ENCODE measurements at places on chromosomes 2 and 18.

DNA sequence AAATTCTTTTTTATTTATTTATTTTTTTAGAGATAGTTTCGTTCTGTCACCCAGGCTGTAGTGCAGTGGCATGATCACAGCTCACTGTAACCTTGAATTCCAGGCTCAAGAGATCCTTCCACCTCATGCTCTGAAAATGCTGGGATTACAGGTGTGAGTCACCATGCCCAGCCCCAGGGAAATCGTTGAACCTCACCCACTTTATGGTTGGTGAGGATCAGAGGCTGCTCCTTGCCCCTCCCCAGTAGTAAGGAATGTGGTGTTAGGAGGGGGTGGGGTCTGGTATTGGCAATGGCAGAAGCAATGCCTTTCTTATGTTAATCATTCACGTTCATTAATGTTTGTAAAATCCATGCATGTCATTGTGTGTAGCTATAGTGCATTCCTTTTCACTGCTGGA, 161.9 kb downstream of the SUCLG1 start:
- no peak for DNase-seq

DNA sequence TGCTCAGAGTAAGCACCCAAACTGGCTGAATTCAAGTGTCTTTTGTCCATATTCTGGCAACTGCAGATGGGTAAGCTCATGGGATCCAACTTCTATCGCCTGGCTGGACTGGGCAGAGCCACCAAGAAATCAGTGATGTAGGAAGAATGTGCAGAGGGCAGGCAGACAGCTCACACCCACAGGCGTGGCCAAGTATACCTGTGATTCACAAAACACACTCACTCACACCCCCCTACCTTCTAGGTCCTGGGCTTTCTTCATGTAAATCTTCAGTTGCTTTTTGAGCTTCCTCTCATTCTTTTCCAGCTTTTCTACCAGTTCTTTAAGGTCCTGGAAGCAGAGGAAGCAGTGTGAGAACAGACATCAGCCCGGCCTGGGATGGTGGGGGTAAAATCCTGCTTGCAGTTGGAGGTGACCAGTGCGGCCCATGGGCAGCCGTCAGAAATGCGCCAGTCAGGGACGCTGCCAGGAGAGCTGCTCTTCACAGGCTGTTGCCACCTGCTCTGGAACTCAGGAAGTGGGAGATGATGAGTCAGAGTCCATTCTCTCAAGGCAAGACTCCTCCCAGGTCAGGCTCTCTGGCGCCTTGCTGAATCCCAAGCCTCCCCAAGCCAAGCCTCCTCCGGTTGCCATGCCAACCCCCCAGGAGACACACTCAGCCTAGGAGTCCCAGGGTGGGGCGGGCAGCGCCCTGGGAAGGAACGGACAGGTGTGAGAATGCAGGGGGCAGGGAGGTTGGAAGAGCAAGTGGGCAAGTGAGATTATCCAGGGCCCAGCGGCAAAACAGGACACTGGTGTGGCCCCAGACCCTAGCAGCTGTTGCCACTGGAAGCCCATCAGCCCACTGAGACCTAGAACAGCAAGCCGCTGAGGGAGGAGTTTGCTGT, 36.2 kb upstream of the ACAA2 start:
- DNase-seq: no peak

DNA sequence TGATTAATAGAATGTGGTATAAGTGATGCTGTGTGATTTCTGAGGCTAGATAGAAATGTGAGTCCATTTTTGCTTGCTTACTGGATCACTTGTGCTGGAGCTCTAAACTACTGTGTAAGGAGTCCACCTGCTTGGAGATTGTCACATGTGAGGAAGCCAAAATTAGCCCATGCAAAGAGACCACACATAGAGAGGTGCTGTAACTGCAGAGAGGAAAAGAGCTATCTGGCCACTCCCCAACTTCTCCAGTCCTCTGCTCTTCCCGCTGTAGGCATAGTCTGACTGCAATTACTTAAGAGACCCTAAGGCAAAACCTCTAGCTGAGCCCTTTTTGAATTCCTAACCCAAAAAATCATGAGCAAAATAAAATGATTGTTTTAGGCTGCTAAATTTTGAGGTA, 120.6 kb upstream of the FBXO11 start:
- no peak for DNase-seq

DNA sequence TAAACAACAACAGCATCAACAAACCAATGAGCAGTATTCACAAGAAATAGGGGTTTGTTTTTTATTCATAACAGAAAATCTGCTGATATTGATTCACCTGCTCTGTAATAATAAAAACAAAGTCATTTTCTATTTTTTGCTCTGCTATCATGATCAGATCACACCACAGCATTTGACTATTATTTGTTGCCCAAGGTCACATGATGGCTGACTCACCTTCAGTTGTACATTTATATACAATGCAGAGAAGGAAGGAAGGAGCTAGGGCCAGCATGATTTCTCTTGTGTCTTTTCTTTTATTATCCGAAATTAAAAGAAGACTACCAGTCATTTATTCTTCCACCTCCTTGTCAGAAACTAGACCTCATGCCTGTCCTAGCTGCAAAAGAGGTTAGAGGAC, 1427.7 kb upstream of the CELF4 start:
- DNase-seq: no peak

DNA sequence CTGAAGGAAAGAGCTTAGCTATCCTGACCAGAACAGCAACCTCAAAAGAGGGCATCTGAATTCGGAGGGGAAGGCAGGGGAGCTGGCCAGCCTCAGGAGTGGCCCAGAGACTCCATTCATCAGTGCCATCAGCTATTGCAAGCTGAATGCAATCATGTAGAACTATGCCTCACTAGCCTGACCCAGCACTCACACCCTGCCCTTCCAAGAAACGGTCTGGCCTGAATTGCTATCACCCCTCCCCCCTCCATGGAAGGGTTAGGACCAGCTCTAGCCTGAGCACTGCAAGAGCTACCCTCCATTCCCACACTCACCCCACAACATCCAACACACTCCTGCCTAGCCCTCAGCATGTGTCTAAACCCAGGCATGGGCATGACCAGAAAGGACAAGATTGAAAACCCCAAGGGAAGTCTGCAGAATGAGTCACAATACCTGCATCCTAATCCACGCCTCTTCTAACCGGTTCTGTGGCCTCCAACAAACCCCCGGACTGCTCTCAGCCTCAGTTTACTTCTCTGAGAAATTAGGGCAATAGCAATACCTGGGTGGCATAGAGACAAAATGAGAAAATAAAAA, 120.3 kb downstream of the BCL11A start:
- DNase-seq: no peak

DNA sequence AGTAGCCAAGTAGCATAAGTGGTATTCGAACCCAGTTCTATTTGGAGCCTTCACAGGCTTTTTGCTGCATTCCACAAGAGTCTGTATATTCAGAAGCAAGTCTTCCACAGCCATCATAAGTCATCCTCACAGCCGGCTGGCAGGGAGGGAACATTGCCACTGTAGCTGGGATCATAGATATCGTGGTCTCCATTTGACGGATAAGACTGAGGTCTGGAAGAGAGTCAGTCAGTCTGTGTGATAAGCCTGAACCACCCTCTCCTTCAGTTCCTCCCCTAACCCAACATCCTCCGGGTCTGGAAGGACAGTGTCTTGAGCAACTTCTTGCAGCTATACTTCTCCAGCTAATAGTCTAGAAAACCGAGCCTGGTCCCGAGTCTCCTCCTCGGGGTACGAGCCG, 17.0 kb upstream of the C1QL2 start:
- no peak for DNase-seq

- DNase-seq: no peak
Measured at GRCh38 chr2:163610817-163611556, 124.8 kb downstream of the FIGN start.

GRCh38 chr2:197212344-197213262, 98.0 kb downstream of the ANKRD44 start:
- DNase-seq: no peak

GRCh38 chr18:60493066-60493465, 120.5 kb upstream of the MC4R start:
- DNase-seq: no peak

DNA sequence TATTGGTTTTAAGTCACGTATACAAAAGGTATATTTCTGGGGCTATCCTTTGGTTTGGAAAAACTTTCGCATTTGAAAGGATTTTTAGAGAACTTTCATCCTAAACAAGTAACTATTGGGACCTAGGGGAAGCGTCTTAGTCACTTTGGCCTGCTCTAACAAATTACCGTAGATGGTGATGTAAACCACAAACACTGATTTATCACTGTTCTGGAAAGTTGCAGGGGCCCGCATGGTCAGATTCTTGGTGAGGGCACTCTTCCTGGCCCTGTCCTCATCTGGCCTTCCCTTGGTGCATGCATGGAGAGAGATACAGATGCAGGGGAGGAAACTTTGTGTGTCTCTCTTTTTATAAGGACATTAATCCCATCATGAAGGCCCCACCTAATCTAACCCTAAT, 49.1 kb upstream of the ANKRD62 start:
- DNase-seq: no peak

GRCh38 chr2:105776560-105776928, 31.8 kb downstream of the NCK2 start:
- DNase-seq: no peak

DNA sequence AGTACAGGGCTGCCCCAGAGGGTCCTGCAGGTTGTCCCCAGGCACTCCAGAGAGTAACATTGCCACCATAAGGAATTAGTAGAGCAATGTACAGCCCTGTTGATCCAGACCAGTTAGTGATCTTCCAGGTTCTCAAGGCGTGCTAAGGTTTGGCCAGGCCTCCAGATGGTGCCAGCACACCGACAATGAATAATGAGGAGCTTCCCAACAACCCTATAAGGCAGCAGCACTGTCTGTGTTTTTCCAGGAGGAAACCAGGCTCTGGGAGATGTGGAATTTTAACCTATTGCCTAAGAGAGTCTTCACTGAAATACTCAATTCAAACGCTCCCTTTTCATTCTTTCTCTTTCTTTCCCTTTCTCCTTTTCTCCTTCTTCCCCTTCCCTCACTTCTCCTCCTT, 122.1 kb downstream of the MGAT5 start:
- no peak for DNase-seq

- no peak for DNase-seq
Measured at GRCh38 chr18:54387631-54388030, 29.9 kb downstream of the C18orf54 start.

DNA sequence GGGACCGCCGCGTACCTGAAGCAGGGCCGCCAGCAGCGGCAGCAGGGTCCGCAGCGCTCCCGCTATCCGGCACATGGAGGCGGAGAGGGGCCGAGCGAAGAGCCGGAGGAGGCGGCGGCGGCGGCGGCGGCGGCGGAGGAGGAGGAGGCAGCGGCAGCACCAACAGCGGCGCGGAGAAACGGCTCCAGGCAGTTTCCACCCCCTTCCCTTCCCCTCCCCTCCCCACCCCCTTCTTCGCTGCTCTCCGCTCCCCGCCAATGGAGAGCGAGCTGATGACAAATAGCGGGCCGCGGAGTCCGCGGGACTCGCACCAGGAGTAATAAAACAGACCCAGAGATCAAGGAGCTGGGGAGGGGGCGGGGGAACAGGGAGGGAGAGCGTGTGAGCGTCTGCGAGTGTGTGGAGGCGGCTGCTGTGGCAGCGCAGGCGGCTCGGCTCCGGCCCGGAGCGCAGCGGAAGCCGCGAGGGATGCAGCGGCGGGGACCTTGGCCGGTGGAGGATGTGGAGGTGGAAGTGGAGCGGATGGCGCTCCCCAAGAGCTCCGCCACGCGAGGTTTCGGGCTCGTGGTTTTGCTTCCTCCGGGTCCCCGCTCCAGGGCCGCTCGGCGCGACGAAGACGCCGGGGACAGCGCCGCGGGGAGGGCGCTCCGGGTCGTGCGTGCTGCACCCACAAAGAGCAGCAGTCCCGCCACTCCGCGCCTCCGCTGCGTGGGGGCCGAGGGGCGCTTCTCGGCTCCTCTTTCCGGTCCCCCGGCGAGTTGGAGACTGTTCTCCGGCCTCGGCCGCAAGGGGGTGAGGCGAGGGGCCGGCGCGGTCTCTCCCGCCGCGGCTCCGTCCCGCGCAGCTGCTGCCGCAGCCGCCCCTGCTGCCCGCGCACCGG, at the start of gene CDH2:
Gene CDH2, minus strand, starts transcription at position 183 of the 880 bp plus-strand sequence. Its CDS starts 108 bp downstream, at position 75.
- DNase-seq: no peak

- no peak for DNase-seq
Measured at GRCh38 chr2:207747653-207748560, 21.8 kb downstream of the FZD5 start.

DNA sequence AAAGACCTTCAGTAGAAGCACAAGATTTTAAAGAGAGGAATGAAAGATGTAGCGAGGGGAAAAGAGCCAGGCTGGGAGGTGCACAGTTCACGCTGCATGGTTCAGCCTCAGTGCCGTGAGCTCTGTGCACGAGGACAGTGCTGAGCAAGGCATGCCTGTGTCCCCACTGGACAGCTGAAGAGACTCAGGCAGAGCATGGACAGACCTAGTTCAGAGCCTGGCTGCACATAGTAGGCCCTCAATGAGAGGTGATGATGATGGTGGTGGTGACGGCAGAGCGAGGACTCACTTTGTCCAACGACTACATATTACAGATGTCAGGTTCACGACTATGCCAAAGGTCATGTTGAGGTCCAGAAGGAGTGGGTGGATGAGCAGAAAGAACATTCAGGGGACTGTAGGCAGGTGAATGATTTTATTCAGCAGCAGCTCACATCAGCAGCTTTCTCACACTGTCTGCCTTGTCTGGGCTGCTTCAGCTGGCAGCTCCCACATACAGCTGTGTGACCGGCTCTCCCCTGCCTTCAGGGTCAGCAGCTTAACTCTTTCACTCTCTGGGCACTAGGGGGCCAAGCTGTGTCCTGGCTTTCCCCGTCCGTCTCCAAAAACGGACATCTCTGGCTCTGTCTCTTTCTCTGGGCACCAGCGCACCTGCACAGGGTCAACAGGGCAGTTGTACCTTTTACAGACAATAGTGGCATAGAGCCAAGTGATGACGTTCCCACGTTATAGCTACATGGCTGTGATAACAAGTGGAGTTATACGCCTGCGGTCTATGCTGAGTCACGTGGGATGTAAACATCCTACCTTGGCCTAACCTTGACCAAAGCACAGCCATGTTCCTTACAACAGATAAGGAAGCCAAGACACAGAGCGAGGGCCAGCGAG, 128.8 kb upstream of the MSH6 start:
- no peak for DNase-seq

DNA sequence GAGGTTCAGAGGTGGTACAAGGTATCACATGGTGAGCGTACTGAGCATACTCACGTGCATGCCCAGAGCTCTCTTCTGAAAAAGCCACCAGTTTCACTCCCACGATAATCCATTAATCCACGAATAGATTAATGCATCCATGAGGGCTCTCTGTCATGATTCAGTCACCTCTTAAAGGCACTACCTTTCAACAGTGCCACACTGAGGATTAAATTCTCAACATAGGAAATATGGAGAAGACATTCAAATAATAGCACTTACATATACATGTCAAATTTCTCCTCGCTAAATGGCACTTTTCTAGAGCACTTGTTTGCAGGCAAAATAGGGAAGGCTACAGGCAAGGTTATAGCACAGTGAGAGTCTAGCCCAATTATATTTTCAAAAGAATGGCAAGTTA, 825.9 kb downstream of the TRIB2 start:
- no peak for DNase-seq

Measured in stimulated activated CD8-positive, alpha-beta memory T cell treated with anti-CD3 and anti-CD28 coated beads, Interleukin-4, amount 100 ng/mL, for 24 hours (primary cell).